ENCODE measurements at places on chromosomes 7 and 10. TPM values are rescaled to one million over a fixed set of nuclear protein-coding genes. Genes with fewer than 3 reads are reported as not detected.

The MLXIPL gene
- total RNA-seq = 2.0 TPM

The SNCG gene
- total RNA-seq = 2.8 TPM

The PDGFA gene
- total RNA-seq = 4.1 TPM

The ARMC10 gene
- total RNA-seq = 41.2 TPM

The KNDC1 gene
- total RNA-seq = 0.41 TPM

The ANKRD26 gene
- 16.0 TPM for total RNA-seq

The CAV1 gene
- total RNA-seq = 598 TPM

The SCIN gene
- total RNA-seq = 0.25 TPM

The NPY4R2 gene
- total RNA-seq = not detected

The SPDYE3 gene
- total RNA-seq = not detected

The MKRN1 gene
- 52.6 TPM for total RNA-seq

DNA sequence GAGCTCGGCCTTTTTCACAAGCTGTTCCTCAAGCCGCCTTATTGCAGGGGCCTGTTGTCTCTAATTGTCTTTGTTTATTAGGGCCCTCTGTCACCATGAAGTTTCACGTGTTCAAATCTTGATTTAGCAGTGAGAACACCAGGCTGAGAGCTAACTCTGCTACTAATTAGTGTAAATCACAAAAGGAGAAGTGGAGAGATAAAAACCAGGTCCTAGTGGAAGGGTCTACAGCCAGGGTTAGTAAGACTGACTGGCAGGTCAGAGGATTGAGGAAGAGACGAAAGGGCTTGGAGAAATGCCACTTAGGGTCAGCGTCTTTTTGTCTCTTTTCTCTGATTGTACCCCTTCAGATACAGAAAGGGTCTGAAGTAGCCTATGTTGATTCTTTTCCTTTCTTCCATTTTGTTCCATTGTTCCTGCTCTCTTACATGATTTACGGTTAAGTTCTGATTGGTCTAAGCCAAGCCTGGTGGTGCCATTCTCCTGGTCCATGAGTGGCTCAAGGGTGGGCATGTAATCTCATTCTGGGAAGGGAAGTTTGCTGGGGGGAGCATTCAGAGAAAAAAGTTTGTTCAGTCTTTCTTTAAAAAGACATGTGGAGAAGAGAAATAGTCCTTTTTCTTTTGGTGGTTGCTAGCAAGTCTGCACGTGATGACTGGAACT lies 21.3 kb downstream of the SSMEM1 start:
- no peak for DNase-seq

DNA sequence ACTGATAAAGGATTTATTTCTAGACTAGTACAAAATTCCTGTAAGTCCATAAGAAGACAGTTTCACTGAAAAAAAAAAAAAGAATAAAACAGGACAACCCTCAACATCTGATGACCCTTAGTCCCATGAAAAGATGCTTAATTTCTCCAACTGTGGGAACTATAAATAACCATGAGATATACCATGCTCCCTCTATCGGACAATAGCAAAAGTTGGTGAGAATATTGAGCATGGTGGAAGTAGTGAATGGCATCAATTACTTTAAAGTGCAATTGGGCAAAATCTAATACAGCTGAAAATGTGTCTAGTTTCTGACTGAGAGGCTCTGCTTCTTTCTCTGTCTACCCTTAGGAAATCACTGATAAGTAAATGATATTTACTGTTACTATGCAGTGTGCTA lies 348.8 kb downstream of the SUGCT start:
- no peak for DNase-seq

- no peak for DNase-seq
Observed at GRCh38 chr10:96288151-96288621, 16.0 kb upstream of the DNTT start.

DNA sequence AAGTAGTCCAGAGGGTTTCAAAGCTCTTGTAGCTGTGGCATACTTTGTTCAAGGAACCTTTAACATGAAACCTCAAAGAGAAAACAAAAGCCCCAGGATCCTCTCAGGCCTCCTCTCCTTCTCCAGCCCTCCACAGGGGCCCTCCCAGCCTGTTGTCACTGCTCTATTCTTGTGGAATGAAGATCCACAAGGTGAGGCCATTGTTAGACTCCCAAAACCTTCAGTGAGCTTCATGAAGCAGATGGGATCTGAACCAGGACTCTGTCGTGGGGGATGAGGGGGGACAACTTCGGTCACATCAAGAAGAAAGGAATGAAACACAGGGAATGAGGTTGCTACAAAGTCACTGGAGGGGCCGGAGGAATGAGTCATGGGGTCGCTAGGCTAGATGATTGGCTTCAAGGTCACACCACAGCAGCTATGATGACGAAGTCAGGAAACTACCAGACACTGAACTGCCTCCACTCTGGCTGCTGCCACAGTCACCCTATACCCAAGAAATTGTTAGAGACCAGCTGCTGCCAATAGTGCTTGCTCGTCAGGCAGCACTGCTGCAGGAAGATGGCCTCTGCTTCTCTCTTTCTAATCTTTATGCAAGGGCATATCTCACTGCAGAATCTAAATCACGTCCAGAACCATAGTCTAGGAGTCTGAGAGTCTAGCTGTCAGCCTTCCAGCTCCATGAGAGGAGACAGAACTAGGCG lies 208.8 kb downstream of the HIBADH start:
- DNase-seq = peak; percentile 11

GRCh38 chr10:15719899-15720634 lies at the start of gene ITGA8:
Gene ITGA8 (minus strand): TSS chr10:15719922. CDS start chr10:15719771, 151 bp downstream.
- peak; percentile 30 for DNase-seq

DNA sequence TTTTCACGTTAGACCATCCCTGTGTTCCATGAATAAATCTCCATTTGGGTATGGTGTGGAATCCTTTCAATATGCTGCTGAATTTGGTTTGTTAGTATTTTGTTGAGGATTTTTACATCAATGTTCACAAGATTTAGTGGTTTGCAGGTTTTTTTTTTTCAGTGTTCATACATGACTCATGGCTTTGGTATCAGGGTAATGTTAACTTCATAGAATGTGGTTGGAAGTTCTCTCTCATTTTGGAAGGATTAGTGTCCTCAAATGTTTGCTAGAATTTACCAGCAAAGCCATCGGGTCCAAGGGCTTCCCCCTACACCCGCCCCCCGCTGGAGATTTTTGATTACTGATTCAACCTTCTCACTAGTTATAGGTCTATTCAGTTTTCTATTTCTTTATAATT lies 398.0 kb downstream of the NXPH1 start:
- DNase-seq = no peak

DNA sequence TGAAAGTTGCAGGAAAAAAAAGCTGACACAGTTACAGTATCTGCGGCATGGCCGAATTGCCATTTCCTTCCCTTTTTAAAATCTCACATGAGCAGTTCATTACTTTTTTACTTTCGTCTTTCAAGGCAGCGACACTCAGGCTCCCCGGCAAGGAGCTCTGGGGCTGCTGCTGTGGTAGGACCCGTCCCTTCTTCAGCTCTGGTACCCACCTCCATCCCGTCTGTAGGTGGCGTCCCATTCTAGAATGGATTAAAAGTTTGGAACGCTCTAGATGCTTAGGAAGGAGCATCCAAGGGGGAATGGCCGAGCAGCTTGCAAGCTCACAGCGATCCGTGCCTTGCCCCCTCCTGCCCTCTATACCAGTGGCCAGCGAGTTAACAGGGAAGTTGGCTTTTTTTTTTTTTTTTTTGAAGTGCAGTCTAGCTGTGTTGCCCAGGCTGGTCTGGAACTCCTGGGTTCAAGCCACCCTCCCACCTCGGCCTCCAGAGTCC lies 22.8 kb upstream of the TTYH3 start:
- peak; percentile 47 for DNase-seq

DNA sequence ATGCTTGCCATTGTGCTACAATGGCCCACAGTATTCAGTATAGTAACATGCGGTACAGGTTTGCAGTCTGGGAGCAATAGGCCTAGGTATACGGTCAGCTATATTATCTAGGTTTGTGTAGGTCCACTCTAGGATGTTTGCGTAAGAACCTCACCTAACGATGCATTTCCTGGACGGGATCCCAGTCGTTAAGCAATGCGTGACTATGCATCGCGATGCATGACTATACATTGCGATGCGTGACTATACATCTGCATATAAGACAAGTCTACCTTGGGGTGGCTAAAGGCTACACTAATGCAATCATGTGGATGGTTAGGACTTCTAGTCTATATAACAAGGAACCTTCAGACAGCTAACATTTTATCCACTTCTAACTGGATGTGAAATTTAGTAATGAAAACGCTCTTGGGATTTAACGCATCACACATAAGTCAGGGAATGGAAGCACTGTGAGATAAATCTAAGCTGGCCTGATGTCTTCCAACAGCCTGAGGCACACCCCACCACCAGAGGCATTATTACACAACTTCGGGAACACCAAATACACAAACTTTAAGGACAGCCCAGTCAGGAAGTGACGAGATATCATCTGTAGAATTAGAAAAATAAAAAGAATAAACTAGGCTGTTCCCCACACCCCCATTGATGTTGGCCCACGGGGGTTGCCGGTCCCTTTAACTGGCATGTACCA lies 9.2 kb downstream of the GNA12 start:
- DNase-seq = peak; percentile 36

- DNase-seq = no peak
Observed at GRCh38 chr7:80482950-80483349, 28.9 kb downstream of the GNAT3 start.

DNA sequence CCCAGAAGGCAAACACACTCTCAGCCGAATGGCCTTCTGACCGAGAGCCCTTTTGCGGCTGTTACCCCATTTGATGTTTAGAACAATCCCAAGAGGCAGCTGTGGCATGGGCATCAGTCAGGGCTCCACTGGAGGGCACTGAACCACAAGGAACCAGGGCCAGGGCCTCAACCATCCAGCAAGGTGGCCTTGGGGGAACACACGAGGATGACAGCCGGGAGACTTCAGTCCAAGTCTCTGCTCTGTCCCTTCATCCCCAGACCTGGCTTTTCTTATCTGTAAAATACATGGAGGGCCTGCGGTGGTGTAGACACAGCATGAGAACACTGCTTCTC lies 63.6 kb upstream of the INSIG1 start:
- DNase-seq = no peak

GRCh38 chr10:24418532-24418931 lies 209.6 kb downstream of the KIAA1217 start:
- no peak for DNase-seq

GRCh38 chr10:127161482-127161881 lies 34.9 kb downstream of the INSYN2A start:
- DNase-seq = no peak

GRCh38 chr10:103818105-103818504 lies 37.3 kb downstream of the SH3PXD2A start:
- DNase-seq = no peak

DNA sequence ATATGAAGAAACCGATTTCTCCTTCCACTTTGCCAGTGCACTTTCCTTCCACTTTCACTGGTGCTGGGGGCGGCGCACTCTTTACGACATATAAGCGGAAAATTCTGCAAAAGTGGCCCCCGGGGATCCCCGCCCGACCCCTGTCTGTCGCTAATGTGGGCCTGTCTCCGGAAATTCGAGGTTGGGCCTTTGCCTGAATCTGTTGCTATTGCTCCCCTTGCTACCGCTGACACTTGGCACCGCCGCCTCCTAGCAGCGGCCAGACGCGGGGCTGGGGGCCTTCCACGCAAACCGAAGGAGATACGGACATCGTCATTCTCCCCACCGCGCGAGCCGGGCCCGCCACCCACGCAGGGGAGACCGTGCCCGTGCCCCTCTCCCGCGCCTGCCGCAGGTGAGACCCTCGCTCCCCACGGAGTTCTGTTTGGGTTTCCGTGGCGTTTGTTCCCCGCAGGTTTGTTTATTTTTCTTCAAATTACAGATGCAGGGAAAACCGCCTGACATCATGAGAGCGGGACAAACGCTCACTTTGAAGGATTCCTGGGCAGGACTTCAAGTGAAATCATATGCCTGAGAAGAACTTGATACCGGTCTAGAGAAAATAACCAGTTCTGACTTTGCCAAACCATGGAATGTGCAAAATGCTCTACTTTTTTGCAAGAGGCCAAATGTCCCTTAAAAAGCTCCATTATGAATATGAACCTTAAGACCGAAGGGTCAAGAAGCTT lies 5.0 kb downstream of the TWIST1 start:
- DNase-seq = peak; percentile 89
